ENCODE measurements at places on chromosomes 7 and 10. TPM values are rescaled to one million over a fixed set of nuclear protein-coding genes. Genes with fewer than 3 reads are reported as not detected.

The GPR146 gene
- 8.1 TPM for total RNA-seq

The CYP26C1 gene
- total RNA-seq, result not detected

The TACR2 gene
- total RNA-seq, result not detected

The UCMA gene
- total RNA-seq, result not detected

The CTAGE4 gene
- total RNA-seq, result 1.7 TPM

The MAGI2 gene
- 0.08 TPM for total RNA-seq

The CALML3 gene
- total RNA-seq, result not detected

The ZNF804B gene
- not detected for total RNA-seq

The SH2B2 gene
- total RNA-seq, result 2.4 TPM

DNA sequence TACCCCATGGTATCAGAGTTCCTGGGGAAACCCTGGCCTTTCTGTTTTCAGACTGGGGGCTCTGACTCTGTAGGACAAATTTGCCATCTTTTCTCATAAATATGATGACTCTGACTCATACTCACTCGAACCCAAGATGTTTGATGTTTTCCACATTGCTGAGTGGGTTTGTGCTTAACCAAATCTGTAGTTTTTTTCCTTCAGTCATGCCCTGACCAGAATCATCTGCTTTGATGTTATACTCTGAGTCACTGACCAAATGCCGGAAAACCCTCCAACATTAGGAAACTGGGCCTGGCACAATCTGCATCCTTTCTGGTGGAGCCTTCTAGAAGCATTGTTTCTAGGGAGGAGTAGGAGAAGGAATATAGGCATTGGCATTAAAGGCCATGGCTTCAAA is 118.7 kb downstream of the C10orf105 start:
- no peak for DNase-seq

DNA sequence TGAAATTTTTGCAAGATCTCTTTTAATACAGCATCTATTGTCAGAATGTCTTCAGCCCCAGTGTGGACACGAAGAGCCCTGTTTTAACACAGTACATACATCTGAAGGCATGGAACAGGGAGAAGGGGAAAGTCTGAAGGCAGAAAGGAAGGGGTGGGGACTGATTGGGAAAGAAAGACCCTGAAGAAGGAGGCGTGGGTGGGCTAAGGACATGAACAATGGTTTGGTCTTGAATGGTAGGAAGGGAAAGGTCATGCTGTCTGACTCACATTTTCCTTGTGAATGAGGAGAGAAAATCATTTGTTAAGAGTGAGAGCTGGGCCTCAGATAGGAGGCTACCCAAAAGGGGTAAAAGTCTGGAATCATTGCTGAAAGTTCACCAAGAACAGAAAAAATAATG is 297.1 kb downstream of the GALNT17 start:
- no peak for DNase-seq

DNA sequence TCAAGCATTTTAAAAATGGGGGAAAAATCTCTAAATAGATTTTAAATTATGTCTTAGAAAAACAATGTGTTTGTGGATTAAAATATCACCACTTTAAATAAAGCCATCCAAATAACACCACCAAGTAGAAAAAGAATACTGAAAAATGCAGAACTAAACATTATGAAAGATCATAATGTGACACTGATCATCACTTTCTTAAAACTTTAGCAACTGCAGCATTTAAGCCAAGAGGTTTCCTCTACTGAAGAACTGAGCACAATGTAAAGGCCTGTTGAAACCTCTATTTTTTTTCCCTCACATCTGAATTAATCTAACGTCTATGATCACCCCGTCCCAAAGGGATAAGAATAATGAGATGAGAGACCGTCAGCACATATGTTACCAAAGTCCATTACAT is 18.6 kb downstream of the MINDY3 start:
- DNase-seq, result no peak

GRCh38 chr7:8109196-8110022 is 140.8 kb downstream of the GLCCI1 start:
- no peak for DNase-seq

- DNase-seq, result no peak
Observed at GRCh38 chr7:54847921-54848320, 88.9 kb upstream of the SEC61G start.

GRCh38 chr10:60975716-60976115 is 31.7 kb upstream of the RHOBTB1 start:
- no peak for DNase-seq

- no peak for DNase-seq
Observed at GRCh38 chr7:83984076-83984475, 210.5 kb downstream of the SEMA3A start.

DNA sequence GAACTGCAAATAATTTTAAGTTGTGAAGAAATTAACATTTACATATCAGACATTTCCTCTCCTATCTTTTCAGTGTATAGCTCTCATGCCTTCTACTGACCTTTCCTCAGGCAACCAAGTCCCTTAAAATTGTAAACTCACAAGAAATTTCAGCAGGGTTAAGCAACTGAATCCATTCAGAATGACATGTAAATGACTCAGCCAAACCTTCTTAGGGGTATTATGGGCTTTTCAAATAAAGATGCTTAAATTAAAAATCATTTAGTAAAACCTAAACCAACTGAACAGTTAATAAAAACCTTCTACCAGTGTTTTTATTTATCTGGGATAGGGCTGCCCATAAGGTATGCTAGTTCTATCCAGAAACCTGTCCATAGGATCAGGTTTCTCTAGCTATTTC is 20.7 kb downstream of the WAPL start:
- DNase-seq, result no peak

- DNase-seq, result no peak
Observed at GRCh38 chr10:130867446-130868194, 443.9 kb downstream of the TCERG1L start.

- DNase-seq, result no peak
Observed at GRCh38 chr10:13795653-13796555, 209.1 kb downstream of the PRPF18 start.

- DNase-seq, result no peak
Observed at GRCh38 chr7:151273651-151274390, 25.3 kb upstream of the SMARCD3 start.

DNA sequence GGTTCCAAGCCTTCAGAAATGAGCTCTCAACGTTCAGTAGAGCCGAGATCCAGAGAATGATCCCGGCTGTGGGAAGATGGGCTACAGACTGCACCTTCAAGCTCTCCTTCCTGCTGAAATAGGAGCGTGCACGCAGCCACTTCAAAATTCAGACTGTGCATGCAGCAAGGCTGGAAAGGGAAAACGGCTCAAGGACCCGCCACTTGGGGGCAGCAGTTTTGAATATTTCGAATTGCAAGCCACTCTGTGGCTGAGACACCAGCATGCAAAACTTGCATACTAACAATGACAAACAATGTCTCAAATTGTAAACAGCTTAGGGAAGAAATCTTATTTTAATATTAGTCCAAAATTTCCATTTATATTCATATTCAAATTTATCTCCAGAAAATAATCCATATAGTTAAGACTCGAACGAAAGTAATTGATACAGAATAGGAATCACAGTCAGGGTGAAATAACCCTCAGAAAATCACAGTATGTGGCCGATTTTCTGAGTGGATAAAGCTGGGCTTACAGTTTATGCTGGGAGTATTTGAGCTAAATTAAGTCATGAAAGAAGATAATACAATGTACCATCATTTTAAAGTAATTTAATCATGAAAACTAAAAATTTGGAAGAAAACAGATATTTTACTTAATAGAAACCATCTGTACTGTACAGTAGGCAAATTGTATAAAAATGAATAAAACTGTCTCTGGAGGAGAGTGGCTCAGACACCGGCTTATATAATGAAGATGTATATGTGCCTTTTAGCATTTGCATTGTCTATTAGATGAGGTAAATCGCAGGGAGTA is 137.9 kb upstream of the MKI67 start:
- DNase-seq, result no peak

GRCh38 chr7:123941391-123942180 is 16.5 kb downstream of the SPAM1 start:
- no peak for DNase-seq

DNA sequence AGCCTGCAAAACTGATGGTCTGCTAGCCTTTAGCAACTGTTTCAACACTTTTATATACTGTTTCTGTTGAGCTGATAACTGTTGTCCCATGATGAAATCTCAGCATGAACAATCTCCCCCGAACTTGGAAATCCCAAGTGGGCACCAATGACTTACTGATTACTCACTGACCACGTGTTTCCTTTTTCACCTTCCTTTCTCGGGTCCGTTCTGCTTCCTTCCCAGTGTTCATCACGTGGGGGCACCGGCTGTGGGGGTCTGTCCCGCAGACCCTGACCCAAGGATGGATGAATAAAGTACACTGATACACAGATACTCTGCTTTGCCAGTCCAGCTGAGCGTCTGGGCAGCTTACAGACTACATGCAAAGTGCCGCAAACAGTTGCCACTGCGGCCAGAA is 39.0 kb upstream of the RASGEF1A start:
- no peak for DNase-seq

DNA sequence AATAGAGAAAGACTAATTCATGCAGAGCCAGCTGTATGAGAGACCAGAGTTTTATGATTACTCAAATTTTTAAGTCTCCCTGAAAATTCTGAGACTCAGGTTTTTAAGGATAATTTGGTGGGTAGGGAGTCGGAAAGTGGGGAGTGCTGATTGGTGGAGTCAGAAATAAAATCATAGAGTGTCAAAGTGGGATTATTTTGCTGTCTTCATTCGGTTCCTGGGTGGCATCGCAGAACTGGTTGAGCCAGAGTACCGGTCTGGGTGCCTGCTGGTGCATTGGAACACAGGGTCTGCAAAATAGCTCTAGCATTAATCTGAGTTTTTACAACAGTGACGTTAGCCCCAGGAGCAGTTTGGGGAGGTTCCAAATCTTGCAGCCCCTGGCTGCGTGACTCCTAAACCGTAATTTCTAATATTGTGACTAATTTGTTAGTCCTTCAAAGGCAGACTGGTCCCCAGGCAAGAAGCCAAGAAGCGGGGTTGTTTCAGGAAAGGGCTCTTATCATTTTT is 32.4 kb downstream of the GPRIN2 start:
- DNase-seq, result peak; percentile 58

DNA sequence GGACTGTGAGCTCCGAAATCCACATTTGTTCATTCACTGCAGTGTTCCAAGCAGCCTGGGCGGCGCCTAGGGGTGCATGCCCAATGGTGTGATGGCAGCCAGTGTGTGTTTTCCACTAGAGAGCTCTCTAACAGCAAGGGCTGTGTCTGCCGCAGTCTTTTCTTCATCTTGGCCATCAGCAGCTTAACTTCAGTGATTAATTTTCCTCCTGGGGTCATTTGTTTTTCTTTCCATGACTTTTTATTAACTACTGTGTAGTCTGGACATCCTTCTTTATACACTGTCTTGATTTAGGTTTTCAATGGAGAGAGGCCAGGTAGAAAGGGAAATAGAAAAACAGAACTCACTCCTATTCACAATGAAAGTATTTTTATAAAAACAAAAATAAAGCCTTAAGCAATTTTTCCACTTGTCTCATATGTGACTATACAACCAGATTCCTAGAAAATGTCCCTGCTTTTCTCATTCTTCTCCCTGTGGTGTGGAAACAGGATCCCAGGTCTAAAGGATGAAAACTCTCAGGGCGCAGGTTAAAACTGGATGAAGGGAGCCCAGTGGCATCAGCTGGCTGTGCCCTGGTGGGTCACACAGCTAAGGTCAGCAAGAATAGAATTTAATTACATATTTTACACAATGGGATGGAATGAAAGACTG is 176.8 kb downstream of the PKD1L1 start:
- no peak for DNase-seq
